ENCODE measurements at places on chromosomes 11 and 22. TPM values are rescaled to one million over a fixed set of nuclear protein-coding genes. Genes with fewer than 3 reads are reported as not detected.

OAF gene
- 1.2 TPM for total RNA-seq

P2RY2 gene
- 1.6 TPM for total RNA-seq

RCE1 gene
- total RNA-seq: 55.1 TPM

DNAJB7 gene
- total RNA-seq: not detected

MUC2 gene
- not detected for total RNA-seq

YAP1 gene
- 155 TPM for total RNA-seq

SAA4 gene
- total RNA-seq: not detected

SULT4A1 gene
- total RNA-seq: 5.2 TPM

FOXRED1 gene
- 59.2 TPM for total RNA-seq

RFPL2 gene
- total RNA-seq: not detected

PAAF1 gene
- total RNA-seq: 13.6 TPM

EIF3D gene
- total RNA-seq: 360 TPM

DBX1 gene
- not detected for total RNA-seq

SCO2 gene
- total RNA-seq: 4.9 TPM

RFPL3 gene
- not detected for total RNA-seq

POU2AF1 gene
- total RNA-seq: not detected

FBLN1 gene
- total RNA-seq: 137 TPM

LSP1 gene
- not detected for total RNA-seq

TRIM3 gene
- 21.1 TPM for total RNA-seq

FADS2 gene
- 392 TPM for total RNA-seq

PITPNB gene
- 56.0 TPM for total RNA-seq

NPAS4 gene
- 0.35 TPM for total RNA-seq

RAB3IL1 gene
- total RNA-seq: 2.7 TPM

KRTAP5-11 gene
- total RNA-seq: not detected

ACR gene
- 2.2 TPM for total RNA-seq

ZP1 gene
- not detected for total RNA-seq

TMPRSS13 gene
- total RNA-seq: 0.08 TPM

CASTOR1 gene
- total RNA-seq: 23.2 TPM

HTR3A gene
- total RNA-seq: 8.1 TPM

HEPHL1 gene
- 0.07 TPM for total RNA-seq

SNX32 gene
- 0.49 TPM for total RNA-seq

SOX6 gene
- total RNA-seq: 0.70 TPM

SLC25A45 gene
- 0.10 TPM for total RNA-seq

APLNR gene
- 0.12 TPM for total RNA-seq

TRIM49 gene
- total RNA-seq: not detected

CABP4 gene
- 0.28 TPM for total RNA-seq

All from GM23338 (cell line).